NCI-H1092 treated with DMSO at 0.1 percent for 48 hours (cell line): ENCODE measurements at places on chromosomes 16 and 17.

DNA sequence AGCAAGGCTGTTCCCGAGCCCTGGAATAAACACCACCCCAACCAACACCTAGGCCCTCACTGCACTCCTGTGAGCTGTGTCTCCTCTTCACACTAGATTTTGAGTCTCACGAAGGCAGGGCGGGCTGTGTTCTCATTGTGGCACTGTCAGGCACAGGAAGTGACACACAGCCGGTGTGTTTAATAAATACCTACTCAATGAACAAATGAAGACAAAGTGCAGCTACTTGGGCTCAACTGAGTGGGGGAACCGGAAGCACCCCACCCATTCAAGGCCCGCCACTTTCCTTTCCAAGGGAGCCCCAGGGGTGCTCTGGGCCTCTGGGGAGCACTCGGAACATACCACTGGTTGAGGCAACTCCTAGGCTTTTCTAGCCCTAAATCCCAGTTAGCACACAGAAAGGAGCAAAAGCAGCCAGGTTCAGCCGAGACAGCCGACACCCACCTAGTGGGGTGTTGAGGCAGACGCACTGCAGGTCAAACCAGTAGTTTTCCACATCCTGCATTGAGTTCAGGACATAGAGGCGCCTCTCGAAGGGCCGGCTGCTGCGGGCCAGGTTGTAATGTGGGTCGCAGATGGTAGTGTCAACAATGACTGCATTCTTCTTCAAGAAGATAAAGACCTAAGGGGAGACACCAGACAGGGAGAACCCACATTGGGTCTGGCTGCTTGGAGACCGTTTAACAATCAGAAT, 57.7 kb downstream of the GTF3C1 start:
- no peak for DNase-seq

DNA sequence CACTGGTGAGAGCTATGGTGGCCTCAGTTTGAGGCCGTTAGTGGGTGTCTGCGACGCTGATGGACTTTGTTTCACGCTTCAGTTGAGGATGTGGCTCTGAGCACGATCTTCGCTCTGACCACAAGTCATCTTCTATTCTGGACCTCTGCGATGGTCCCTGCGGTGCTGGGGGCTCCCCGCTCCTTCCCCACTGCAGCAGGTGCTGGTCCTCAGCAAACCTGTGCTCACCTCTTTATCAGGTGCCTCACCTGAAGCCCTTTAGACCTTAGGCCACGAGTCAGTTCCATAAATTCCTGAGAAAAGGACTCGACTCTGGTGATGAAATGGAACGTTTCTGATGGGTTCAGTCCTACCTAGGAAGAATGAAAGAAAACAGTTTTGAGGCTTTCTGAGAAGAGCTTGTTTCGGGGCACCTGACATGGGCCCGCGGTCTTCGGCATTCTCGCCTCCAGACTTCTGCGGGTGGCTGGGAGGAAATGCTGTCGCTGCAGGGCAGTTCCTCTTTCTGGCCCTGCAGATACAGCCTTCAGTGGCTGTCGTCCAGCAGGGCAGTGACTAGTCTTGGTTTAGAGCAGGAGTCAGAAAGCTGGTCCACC, 4.7 kb downstream of the KCTD5 start:
- no peak for DNase-seq

DNA sequence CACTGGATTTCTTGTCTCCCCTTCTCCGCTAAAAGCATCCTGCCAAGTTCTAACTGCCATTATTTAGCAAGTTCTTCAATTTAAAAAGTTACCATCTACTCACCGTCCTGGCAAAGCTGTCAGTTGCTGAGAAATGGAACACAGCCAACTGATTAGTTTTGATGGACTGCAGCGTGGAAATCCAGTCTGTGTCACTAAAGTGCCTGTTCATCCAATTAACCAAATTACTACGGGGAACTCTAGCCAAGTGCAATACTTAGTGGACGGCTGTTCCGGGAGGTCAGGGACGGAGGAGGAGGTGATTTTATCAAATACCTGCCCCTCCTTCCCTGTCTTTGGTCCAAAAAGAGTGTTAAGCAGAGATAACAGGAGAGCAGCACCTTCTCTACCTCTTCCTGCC, 260.7 kb downstream of the MAF start:
- DNase-seq, result no peak

DNA sequence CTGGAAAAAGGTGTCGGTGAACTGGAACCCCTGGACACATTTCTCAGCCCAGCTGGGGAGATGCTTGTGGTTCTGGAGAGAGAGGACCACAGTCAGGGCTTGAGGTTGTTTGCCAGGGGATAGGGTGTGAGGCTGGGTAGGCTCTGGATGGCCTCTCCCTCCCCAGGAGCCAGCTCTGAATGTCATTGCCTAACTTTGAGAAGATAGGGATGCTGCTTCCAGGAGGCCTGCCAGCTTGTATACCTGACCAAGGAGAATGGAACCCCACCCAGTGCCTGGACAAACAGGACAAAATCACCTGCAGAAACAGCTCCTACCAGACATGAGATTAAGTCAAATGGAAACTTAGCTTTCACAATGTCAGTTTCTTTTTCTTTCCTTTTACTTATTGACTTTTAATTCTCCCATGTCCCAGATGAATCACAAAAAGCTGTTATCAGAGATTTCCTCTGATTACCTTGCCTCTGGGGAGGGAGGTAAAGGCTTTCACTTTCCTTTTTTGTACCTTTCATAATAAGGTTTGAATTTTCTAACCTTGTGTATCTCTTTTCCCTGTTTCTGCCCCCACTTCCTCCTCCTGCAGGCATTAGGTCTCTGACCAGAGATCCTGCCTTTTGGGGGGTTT, 29.8 kb upstream of the PLLP start:
- DNase-seq, result no peak
